ENCODE measurements at places on chromosomes 12 and 14.

DNA sequence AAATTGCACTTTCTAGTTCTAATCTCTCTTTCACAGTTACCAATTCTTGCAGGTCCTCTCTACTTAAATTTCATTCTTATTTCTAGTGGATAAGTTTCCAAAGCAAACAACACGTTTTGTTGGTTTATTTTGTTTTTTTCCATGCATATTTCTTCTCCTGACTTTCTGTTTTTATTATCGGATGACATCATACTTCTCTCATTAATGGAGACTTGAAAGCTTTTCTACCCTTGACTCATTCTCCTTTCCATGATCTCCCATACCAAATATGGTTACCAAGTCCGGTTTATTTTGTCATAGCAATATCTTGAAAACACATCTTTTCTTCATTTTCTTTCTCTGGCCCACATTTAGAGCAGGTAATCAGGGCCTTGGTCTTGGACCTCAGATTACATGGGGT is 796.5 kb downstream of the GALC start:
- no peak for DNase-seq

- no peak for DNase-seq
These were observed 238.5 kb upstream of the NAV3 start for GRCh38 chr12:77591959-77592743.

DNA sequence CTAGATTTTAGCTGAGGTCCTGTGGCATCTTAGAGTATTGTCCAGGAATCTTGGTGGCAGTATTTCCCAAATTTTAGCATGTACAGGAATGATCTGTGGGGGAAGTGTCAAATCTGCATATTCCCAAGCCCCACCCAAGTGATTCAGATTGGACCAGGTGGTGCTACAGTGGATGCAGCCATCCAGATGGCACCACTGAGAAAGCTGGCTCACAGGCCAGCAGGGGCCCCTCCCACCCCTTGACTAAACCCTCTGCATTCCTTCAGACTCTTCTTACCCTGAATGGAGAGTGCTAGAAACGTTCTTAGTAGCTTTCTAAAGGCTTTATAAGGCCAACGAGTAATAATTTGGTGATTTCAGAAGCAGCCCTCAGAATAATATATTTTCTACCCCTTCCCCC is 255.2 kb downstream of the NRXN3 start:
- no peak for DNase-seq

DNA sequence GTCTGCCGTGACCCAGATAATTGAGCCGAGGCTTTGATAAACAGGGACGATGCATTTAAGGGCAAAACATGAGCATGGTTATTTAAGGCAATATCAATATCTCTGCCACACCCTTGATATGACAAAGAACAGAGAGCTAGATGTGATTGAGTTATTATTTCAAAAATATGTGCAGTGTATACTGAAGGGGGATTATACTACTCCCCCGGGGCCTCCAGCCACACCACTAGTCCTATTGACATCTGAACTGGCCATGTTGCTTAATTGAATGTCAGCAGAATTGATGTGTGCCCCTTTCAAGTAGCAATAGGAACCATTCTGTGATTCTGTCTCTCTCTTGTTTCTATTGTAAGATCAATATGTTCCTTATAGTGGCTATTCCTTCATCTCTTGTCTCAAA is 794.8 kb upstream of the SEL1L start:
- DNase-seq = no peak

DNA sequence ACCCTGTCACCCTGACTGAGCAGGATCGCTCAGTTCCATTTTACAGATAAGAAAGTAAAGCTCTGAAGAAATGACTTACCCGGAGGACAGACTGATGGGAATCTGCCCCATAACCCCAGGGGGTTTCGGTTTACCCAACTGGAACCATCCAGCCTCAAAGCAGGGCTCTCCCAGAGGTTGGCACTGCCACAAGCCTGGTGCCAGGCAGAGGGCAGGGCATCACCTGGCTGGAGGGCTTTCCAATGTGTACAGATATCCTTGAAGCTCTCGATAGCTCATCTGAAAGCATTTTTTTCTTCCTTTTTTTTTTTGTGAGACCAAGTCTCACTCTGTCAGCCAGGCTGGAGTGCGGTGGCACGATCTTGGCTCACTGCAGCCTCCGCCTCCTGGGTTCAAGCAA is 33.2 kb downstream of the STON2 start:
- no peak for DNase-seq

DNA sequence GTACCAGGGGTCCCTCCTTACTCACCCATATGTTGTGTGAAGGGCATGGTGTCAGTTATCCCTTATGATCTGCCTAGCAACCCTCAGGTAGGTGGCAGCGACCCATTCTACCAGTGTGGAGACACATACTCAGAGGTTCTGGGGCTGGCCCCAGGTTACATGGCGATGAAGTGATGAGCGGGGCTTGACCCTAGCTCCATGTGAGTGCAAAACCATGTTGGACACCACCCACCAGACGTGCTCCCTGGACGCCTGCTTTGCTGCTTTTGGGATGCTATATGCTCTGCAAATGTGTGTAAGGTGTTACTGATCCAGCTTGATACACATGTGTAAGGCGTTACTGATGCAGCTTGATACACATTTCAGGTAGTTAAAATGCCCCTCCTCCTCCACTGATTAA is 33.3 kb downstream of the EP400 start:
- no peak for DNase-seq

All from CD4-positive, alpha-beta T cell treated with Interferon alpha-2 for 1 hour (primary cell).